Esophagus squamous epithelium (tissue), 5 donors: ENCODE measurements at places on chromosomes 1 and 21.

DNA sequence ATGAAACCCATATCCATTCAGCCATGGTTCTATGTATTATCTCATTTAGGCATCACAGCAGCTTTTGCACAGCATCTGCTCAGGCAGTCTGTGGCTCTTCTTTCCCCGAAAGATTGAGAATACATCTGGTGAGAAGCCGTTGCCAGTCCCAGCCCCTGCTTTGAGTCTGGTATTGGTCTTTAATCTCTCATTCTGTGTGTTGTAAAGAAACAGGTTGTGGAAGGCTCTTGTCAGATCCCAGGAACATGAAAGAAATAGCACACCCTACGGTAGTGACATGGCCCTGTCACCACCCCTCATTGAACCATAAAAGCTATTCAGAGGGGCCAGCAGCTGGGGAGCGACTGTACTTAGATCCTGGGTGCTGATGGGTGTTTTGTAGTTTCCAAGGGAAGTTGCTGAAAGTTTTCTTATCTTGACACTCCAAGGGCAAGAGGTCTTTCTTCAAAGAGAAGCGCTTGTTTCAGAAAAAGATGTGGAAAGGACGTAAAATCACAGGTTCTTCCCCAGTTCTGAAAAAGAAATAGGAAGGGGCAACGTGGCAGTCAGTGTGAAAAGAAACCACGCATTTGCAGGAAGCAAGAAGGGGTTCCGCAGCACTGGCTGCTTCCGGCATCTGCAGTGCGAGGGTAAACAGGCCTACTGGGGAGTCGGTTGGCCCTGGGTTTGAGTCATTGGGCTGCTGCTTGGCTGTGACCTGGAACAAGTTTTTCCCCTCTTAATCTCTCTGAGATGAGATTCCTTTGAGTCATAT is 145.0 kb downstream of the DHRS3 start:
- no peak for DNase-seq

DNA sequence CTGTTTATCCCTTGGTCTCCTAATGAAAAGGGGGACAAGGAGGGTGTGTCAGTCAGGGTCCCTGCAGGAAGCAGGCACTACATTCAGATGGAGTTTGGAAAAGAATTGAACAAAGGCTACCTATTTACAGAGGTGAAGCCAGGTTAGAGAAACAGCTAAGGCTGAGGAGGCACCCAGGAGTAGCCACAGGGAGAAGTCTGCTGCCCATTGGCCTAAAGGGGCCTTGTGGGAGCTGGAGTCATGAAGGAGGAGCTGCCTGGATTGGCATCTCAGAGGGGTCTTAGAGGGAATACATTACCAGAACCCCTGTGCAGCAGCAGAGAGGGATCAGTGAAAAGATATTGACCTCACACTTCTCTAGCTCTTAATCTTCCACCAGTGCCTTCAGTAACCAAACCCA is 31.2 kb upstream of the USP24 start:
- no peak for DNase-seq

DNA sequence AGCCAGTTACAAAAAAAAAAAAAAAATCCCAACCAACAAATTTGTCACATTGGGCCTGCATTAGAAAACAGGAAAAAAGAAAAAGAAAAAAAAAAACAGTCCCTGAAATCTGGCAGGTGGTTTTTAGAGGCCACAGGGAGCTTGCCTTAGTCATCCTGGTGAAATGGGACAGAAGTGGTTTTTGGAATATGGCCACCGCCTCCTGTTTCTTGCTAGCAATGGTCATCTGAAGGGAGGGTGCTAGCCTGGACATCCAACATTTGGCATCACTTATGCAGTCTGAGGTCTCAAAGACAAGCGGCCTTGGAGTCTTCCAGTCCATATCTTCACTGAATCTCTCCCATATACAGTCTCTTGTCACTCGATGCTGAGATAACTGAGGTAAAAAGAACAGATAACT is 20.1 kb upstream of the NKAIN1 start:
- no peak for DNase-seq

GRCh38 chr1:17998889-17999288 is 108.7 kb upstream of the IGSF21 start:
- DNase-seq = no peak

- DNase-seq = no peak
Observed at GRCh38 chr1:201888282-201889089, at the start of gene SHISA4. SHISA4 (plus strand) TSS chr1:201888898; CDS start chr1:201888995, 97 bp downstream.

DNA sequence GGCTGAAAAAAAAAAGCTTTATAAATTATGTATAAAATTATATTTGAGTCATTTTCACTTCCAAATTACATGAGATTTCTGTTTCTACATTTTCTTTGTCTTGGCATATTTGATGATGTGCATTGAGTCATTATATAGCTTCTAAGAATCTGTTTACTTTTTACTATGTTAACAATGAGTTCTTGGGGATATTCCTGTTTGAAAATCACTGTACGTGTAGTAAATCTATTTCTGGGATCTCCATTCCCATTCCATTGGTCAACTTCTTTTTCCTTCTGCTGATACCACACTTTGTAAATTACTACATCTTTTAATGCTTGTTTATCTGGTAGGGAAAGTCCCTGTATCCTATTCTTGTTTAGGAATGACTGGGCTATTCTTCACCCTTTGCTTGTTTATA is 43.6 kb downstream of the TNFRSF9 start:
- DNase-seq = no peak

DNA sequence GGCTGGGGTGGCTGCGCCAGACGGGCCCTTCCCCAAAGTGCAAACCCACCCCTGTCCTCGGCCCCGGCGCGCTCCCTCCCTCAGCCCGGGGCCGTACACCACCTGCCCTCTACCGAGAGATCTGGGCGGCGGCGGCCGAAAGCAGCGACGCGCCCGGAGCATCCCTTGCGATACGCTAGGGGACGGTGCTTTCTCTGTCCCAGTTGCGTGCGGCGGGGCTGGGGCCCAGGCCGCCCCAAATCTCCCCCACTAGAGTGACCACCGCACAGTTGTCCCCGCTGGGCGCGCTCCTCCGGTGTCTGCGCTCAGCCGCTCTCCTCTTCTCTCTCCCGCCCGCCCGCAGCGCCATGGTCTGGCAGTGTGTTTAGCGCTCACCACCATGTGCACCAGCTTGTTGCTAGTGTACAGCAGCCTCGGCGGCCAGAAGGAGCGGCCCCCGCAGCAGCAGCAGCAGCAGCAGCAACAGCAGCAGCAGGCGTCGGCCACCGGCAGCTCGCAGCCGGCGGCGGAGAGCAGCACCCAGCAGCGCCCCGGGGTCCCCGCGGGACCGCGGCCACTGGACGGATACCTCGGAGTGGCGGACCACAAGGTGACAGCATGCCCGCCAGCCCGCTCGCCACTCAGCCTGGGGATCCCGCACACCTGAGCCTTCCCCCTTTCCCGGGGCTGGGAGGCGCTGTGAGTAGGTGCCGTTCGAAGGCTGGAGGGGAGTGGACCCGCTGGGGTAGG is 1.0 kb downstream of the ST6GALNAC5 start:
- DNase-seq = no peak

DNA sequence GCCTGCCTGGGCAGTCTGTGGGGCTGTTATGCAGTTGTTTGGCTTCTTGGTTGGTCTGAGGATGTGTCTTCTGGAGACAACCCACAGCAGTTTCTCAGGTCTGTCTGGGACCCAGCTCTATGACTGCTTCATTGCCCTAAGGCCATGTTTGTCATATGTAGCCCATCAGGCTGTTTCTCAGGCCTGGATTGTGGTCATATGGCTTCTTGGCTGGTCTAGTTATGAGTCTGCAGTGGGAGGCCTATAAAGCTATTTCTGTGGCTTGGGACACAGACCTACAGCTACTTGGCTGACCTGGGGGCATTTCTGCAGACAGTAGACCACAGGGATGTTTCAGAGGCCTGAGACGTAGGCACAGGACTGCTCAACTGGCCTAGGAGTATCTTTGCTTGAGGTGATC is 41.5 kb downstream of the CHIA start:
- no peak for DNase-seq

- DNase-seq = no peak
Observed at GRCh38 chr1:205028390-205028789, 14.6 kb upstream of the CNTN2 start.

GRCh38 chr21:44708213-44708865 is 3.0 kb downstream of the TSPEAR start:
- no peak for DNase-seq

DNA sequence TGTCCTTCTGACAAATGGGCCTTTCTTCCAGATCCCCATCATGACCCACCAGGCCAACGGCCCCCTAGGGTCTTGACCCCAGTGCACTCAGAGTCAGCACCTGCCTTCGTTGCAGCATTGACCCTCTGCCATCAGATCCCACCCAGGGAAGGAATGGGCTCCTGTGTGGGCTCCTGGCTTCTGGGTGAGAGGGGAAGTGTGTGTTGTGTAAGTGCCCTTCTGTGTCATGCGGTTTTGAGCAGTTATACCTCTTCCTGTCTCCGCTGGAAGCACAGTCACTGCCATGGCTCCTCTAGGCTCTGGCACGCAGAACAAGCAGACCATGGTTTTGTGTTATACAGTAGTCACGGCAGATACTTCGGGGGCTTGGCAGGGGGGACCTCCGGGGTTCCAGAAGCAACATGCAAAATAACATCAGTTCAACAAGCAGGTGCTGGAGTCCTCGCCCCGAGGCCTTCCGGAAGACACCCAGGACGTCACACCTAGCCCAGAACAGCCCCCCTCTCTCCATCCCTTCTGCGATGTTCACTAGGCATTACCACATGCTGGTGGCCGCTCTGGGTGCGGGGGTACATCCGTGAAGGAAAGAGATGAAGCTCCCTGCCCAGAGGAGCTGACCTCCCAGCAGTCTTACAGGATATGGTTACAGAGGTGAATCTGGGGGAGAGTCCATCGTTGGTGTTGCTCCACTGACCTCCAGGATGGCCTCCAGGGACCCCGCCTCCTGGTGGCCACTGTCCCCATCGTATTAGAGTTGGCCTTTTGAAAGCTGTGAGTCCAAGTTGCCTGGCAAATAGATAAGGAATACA is 17.4 kb upstream of the KCNAB2 start:
- no peak for DNase-seq

DNA sequence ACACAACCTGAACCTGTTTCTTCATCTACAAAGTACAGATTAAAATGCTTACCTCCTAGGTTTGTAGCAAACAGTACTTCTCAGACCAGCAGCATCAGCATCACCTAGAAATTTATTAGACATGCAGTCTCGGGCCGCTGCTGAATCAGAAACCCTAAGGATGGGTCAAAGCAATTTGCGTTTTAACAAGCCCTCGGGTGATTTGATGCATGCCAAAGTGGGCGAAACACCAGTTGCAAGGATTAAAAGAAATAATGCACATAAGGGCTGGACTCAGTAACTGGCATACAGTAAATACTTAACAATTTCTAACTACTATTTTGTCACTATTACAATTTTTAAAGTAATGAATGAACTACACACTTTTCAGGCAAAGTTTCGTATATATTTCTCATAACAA is 47.5 kb downstream of the SH3GLB1 start:
- no peak for DNase-seq

GRCh38 chr1:69421286-69421685 is 146.4 kb upstream of the LRRC7 start:
- no peak for DNase-seq

DNA sequence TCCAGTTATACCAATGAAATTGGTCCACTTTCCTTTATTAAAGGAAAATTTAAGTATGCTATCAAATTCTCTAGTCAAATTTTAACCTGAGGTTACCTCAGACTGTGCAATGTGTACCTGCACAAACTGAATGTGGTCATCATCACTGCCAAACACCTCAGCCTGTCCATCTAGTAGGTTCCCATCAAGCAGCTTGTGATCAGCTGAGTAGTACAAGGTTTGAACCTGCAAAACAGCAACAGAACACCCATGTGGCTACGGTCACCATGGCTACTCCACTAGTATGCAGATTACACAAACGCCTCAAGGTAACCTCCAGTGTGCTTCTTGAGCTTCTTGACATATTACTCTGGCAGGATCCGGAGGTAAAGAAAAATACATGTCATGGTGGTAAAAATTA is 11.6 kb downstream of the IVNS1ABP start:
- no peak for DNase-seq

- no peak for DNase-seq
Observed at GRCh38 chr1:35945327-35945726, 14.4 kb downstream of the AGO3 start.
